ENCODE measurements at places on chromosomes 16 and 17. TPM values are rescaled to one million over a fixed set of nuclear protein-coding genes. Genes with fewer than 3 reads are reported as not detected.

GRCh38 chr16:4239020-4239419 is 2.9 kb downstream of the SRL start:
- no peak for DNase-seq

Gene SMIM22
- total RNA-seq: not detected

Gene IRX3
- total RNA-seq: 15.1 TPM

- DNase-seq: no peak
Observed at GRCh38 chr16:66251476-66252160, 114.9 kb upstream of the CDH5 start.

Gene NPIPB2
- 5.0 TPM for total RNA-seq

DNA sequence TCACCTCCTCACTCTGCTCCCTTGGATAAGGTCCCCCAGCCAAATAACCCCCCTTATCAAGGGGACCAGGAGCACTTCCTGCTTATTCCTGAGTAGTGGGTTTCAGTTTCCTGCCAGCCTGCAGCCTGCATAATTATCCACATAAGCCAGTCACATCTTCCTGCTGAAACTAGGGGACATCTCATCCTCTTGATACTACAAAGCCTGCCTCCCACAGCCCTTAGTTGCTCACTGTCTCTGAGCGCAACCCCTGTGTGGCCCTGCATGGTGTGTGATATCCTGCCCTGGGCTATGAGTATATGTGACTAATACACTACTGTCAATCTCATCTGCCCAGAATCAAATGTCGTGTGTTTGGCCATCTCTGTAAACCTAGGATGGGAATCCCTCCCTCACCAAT is 8.0 kb upstream of the XYLT2 start:
- peak; percentile 41 for DNase-seq

DNA sequence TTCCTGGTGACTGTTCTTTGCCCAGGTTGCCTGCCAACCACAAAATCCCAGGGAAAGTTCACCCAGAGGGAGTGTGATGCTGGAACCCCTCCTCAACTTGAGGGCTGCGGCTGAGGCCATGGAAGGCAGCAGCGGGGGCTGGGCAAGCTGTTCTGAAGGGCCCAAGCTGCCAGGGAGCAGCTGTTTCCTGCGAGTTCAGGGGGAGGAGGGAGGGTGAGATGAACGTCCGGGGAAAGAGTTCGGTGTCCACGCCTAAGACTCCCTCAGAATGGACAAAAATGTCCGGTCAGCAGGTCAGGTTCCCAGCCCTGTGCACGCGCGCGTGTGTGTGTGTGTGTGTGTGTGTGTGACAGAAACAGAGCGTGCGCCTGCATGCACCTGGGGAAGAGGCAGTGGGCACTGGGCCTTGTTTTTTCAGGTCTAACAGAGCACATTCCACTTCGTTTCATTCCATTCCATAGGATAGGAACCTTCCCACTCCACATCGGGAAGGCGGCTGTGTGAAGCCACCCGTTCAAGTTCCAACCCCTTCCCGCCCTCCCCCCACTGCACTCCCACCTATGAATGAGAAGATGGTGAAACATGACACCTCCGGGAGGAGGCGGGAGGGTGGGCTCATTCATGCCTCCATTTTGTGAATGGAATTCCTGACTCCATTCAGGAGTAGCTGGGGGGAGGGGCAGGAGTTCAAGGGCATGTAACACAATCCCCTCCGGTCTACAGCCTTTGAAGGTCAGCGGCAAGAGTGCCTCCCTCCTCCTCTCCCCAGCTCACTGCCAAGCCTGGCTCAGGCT is 15.7 kb downstream of the ETV4 start:
- peak; percentile 99 for DNase-seq

- peak; percentile 24 for DNase-seq
Observed at GRCh38 chr17:12522743-12523183, 142.9 kb upstream of the MYOCD start.

GRCh38 chr17:65092262-65092661 is 35.7 kb upstream of the GNA13 start:
- peak; percentile 17 for DNase-seq

- peak; percentile 28 for DNase-seq
Observed at GRCh38 chr16:58399718-58400633, 7.7 kb downstream of the GINS3 start.

GRCh38 chr17:14197057-14197456 is 39.6 kb downstream of the CDRT15 start:
- no peak for DNase-seq

GRCh38 chr16:86578061-86578599 is at the start of gene FOXL1:
TSS of gene FOXL1 (plus strand) at chr16:86578549. CDS start at chr16:86578724, 175 bp downstream.
- DNase-seq: no peak

Gene AANAT
- not detected for total RNA-seq

DNA sequence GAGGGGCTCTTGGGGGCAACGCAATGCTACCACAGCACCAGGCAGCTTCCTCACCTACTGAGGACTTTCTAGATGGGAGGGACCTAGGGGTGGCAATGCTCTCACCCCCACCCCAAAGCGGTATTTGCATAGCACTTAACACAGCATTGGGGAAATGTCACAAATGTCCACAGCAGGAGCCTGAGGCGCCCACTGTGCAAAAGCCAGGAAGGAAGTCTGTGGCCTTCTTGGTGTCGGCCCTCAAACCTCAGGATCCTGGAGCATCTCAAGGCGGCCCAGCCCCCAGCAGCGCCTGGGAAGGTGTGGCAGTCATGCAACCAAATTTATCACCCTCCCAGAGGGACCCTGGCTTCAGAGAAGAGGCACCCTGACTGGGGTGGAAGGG is 45.3 kb downstream of the WNT3 start:
- no peak for DNase-seq

Gene AURKB
- 97.8 TPM for total RNA-seq

DNA sequence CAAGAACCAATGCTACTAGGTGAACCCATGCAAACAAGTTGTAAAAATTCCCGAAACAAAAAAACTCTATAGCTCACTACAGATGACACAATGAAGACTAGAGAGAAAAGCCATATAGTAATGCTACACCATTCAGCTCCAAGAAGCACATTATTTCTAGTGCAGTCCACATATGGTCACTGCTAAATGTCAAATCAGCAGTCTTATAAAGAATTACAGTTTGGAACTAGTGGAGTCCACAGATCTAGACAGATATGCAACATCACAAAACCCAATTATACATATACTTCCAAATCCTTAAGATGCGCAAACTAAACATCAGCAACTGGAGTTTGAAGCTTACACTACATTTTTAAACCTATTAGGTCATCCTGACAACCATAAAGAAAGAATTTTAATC is 33.5 kb downstream of the GPATCH8 start:
- no peak for DNase-seq

DNA sequence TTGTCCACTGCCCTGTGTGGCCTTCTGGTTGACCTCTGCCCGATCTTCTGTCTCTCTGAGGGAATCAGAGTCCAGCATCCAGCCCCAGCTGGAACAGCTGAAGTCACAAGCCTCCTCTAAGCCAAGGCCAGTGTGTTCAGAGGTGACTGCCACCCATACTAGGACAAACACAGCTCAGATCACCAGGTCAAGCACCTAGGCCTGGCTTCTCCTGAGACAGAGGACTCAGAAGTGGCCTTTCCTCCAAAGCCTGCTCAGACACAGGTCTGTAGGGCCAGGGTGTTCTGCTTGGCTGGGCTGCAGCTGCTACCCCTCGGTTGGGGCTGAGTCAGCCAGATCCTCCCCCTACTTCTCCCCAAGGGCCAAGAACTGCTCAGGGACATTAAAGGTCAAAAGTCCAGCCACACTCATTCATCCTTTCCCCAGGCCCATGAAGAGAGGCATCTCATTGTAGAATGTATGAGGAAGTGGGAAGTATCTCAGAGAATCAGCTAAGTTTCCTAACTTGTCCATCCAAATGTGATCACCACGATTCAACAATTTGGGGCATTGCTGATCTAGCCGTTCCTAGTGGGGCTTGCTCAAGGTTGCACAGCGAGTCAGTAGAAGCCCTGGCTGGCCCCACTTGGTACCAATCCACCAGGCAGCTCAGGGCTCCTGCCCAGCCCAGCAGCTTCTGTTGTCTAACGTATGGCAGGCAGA is 7.6 kb downstream of the SLC46A1 start:
- peak; percentile 14 for DNase-seq

GRCh38 chr16:3063625-3064386 is 1.6 kb upstream of the IL32 start:
- DNase-seq: no peak

GRCh38 chr17:47286198-47286914 is 32.7 kb downstream of the ITGB3 start:
- no peak for DNase-seq

DNA sequence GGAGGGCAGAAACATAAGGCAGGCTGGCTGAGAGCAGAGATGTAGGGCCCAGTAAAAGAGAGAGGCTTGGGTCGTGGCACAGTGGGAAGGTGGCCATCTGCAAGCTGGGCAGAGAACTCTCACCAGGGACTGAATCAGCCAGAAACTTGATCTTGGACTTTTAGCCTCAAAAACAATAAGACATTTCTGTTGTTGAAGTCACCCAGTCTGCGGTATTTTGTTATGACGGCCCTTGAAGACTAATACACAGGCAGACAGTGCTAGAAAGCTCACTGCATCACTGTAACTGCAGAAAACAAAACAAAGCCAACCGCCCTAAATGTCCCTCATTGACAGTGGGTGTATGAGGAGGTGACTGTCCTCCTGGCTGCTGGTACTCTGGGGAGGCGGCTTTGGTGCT is 3.9 kb upstream of the JPH3 start:
- DNase-seq: no peak

Gene CTRL
- 0.24 TPM for total RNA-seq

DNA sequence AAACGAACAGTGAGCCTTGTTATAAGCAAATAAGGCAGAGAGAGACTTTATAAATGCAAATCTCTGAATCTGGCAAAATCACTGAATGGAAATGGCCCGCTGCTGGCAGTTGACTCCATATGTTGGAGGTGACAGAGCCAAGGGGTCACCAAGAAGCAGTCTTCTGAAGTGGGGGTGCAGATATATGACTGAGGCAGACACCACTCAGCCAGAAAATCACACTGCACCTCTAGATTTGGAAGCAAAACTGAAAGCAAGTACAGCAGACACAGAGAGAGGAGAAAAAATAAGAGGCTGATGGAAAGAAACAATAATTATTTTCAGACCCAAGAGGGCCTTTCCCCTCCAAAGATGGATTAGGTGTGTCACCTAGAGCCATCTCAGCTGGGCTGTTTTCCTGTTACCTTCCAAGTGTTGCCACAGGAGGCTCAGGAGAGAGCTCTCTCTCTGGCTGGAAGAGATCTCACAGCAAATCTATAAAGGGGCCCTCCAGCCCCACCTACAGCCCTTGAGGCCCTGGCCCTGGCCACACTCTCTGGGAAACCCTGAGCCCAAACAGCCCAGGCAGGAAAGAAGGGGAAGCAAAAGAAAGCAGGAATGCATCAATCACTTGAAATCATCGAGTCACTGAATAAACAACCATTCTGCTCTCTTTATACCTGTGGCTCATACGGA is 585.1 kb upstream of the PSMD7 start:
- no peak for DNase-seq

Gene TSC2
- 19.0 TPM for total RNA-seq

DNA sequence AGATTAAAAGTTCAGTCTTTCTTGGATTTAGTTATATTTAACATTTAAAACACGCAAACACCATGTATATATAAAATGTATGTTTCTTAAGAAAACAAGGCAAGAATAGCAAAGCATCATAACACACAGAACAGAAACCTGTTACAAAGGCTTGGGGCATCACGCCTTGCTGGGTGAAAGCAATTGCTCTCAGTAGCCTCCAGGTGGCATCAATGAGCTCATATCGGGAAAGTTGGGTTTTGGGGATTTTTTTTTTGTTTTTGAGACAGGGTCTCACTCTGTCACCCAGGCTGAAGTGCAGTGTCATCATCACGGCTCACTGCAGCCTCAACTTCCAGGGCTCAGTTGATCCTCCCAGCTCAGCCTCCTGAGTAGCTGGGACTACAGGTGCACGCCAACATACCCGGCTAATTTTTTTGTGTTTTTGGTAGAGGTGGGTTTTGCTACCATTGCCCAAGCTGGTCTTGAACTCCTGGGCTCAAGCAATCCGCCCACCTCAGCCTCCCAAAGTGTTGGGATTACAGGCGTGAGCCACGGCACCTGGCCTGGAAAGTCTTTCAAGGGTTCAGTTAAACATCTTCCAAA is 56.9 kb downstream of the CYB5D2 start:
- DNase-seq: peak; percentile 24

Gene KRTAP17-1
- total RNA-seq: not detected

- DNase-seq: no peak
Observed at GRCh38 chr17:20080513-20080912, 71.4 kb downstream of the SPECC1 start.

DNA sequence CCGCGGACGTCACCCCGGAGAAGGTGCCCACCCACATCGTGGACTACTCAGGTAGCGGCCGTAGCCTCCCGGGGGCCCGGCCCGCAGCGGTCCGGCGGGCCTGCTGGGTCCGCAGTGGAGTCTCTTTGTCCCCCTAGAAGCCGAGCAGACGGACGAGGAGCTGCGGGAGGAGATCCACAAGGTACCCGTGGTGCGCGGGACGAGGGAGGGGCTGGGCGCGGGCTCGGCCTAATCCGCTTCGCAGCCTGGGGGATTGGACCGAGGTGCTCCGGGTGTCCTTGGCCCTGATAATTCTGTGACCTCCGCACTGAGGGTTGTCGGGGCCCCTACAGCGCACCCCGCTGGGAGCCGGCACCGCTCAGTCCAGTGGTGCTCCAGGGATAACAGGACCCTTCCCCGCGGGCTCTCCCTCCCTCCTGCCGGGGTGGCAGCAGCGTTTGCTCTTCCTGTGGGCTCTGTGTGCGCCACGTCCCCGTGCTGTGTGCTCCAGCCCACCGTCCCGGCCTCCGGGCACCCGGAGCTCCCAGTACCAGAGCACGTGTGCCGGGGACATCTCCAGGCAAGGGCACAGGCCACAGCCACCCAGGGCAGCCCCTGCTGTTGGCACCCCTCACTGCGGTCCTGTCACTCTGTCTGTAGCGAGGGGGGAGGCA is 713 bp downstream of the RHOT2 start:
- DNase-seq: no peak

- no peak for DNase-seq
Observed at GRCh38 chr16:69302301-69302700, 8.8 kb upstream of the VPS4A start.

Gene GRIN2A
- 0.59 TPM for total RNA-seq

GRCh38 chr16:63655846-63656245 is 1466.0 kb downstream of the CDH11 start:
- DNase-seq: no peak

DNA sequence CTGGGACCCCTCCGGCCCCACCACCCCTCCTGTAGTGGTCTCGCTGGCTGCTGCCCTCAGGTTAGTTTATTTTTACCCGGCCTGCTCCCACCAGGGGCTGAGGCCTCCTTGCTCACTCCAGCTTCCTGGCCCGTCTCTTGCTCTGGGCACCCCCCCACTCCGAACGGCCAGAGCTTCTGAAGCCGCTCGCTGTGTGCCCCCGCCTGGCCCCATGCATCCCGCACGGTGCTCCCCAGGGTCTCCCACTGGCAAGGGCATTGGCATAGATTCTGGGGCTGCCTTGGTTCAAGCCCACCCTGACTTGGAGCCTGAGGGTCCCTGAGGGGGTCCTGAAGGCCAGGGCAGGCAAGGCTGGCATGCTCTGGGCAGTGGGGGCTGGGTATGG is 186.4 kb downstream of the SEC14L1 start:
- DNase-seq: no peak

DNA sequence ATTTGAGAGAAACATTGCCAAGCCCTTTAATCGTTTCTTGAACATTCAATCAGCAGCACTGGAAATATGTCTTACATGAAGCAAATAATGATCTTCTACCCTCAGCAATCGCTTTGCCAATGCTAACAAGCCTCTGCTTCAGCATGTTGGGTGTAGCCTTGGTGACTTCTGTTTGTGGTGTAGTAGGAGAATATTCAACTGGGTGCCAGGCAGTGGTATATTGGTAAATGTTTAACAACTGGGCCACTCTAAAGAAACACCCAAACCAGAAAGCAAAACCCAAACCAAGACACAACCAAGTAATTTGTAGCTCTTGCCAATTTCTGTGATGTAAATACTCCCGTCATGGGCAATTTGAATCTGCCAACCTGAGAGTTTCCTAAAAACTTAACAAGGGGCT is 9.7 kb downstream of the CDH13 start:
- DNase-seq: no peak

Gene ENPP7
- not detected for total RNA-seq
